Thoracic aorta endothelial cell (primary cell): ENCODE measurements at places on chromosomes 7 and 10. TPM values are rescaled to one million over a fixed set of nuclear protein-coding genes. Genes with fewer than 3 reads are reported as not detected.

The CYREN gene
- 22.3 and 23.9 TPM in 2 replicates for total RNA-seq

The TMEM196 gene
- not detected in 2 replicates for total RNA-seq

The SLC18A3 gene
- total RNA-seq: not detected in 2 replicates

The RELN gene
- total RNA-seq: 2.1 and 5.2 TPM in 2 replicates

The ASB15 gene
- total RNA-seq: not detected in 2 replicates

The BEND7 gene
- total RNA-seq: 12.9 and 24.3 TPM in 2 replicates

The LRRC17 gene
- total RNA-seq: 4.4 and 6.8 TPM in 2 replicates

The ATE1 gene
- total RNA-seq: 42.3 and 48.0 TPM in 2 replicates

The BET1 gene
- total RNA-seq: 34.2 and 42.6 TPM in 2 replicates

The KRIT1 gene
- total RNA-seq: 57.7 and 64.6 TPM in 2 replicates

The PHKG1 gene
- 0.27 and 0.57 TPM in 2 replicates for total RNA-seq
